ENCODE measurements at places on chromosomes 1 and 21.

- DNase-seq, result no peak
Observed at GRCh38 chr1:111449703-111450017, 396 bp downstream of the ATP5PB start.

GRCh38 chr21:36988536-36988935 lies 18.0 kb upstream of the RIPPLY3 start:
- no peak for DNase-seq

- DNase-seq, result no peak
Observed at GRCh38 chr1:229064320-229065168, 206.4 kb upstream of the RAB4A start.

- no peak for DNase-seq
Observed at GRCh38 chr1:197632005-197632404, 143.3 kb downstream of the DENND1B start.

GRCh38 chr1:170670802-170671628 lies 7.1 kb downstream of the PRRX1 start:
- peak; percentile 3 for DNase-seq

DNA sequence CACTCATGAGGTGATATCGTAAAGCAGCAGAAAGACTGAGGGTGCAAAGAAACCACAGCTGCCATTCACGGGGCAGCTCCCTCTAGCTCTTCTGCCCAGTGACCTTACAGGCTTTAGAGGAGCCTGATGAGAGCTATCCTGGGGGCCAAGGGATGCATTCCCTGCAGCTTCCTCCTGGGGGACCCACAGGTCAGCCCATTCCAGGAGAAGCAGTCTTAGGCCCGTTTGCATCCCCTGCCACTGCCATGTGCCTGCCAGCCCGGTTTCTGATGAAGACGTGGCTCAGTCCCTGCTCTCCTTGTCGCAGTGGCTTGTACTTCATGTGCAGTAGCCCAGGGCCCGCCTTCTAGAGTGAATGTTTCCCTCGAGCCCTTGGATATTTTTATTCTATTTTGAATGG lies 22.8 kb downstream of the ATP5PO start:
- DNase-seq, result no peak

- DNase-seq, result peak; percentile 44
Observed at GRCh38 chr21:42002421-42002958, 7.7 kb downstream of the ZBTB21 start.
